AG08395 (cell line): ENCODE measurements at places on chromosomes 2 and 18.

DNA sequence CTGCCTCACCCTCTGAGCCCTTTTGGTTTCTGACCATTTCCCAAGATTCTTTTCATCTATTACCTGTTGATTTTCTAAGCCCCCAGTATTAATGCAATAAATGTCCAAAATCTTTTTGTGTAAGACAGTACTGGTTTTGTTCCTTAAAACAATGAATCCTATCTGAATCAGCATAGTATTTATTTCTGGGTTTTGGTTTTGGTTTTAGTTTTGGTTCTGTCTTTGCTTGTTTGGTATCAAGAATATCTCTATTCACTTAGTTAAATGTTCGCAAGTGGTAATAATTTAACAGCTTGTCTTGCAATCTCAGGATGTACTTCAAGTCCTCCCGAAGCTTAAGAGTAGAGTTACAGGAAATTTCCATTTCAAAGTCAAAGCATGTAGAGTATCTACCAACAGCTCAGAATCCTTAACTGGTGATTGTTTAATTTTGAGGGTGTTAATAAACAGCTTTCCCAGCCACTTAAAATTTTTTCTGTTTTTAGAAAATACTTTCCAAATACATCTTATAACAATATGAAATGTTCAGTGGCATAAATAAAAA lies 67.7 kb upstream of the NEDD4L start:
- no peak for DNase-seq

DNA sequence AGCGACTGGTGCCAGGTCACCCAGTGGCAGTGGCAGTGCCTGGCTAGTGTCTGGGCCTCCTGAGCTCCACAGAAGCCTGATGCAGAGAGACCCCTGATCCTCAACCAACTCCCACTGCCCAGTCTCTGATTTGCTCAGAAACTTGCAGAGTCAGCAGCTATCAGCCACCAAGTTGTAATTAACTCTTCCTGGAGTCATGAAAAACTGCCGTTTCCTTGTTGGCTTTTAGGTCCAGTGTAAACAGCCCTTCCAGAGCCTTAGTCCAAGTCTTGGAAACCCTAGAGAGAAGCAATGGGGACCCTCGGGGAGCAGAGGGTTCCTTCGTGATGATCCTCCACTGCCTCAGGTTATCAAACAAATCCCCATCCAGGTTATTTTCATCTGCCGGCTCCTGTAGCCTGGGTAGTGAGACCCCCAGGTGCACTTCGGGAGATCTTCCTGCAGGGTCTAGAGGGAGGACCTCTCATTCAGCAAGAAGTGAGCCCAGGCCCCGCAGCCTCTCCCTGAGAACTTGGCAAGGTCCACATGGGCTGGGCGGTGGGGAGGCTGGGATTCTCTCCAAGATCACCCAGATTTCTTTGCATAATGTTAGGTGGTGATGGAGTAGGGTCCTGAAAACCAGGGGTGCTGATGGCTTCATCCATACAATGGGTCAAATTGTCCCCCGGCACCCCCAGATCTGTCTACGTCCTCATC lies 137.7 kb upstream of the HDAC4 start:
- DNase-seq: no peak

DNA sequence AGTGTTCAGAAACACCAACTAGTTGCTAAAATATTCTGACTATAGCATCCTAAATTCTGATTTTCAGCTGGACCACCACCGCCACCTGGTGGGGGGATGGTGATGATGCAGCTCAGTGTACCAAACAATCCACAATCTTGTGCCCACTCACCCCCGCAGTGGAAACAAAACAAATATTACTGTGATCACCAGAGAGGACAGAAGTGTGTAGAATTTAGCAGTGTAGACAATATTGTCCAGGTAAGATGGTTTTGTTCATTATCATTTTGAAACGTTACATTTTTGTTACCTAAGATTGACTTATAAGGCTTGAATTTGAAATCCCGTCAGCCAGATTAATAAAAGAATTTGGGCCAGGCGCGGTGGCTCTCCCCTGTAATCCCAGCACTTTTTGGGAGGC lies 31.7 kb upstream of the UBXN4 start:
- DNase-seq: peak; percentile 71

- no peak for DNase-seq
Observed at GRCh38 chr18:30957066-30957465, 85.5 kb downstream of the DSC3 start.

- no peak for DNase-seq
Observed at GRCh38 chr2:204507636-204508035, 37.6 kb upstream of the PARD3B start.

DNA sequence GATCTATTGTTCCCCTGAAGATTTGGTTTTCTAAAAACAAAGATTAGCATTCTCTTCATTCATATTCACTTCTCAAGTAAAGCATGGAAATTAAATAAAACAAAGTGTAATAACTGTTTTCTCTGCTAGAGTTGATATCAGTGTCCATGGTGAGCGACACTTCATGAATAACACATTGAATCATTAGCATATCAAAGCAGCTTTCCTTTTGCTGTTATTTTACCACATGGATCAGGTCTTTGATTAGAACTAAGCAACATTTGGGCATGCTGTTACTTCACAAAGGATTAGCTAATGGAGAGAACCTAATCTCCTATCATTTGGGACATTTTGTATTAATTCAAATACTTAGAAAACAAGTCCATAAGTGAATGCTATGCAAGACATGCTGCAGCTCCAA lies 368.8 kb upstream of the CDH19 start:
- no peak for DNase-seq

- DNase-seq: no peak
Observed at GRCh38 chr18:54267701-54268100, 1.6 kb upstream of the POLI start.

GRCh38 chr2:113898081-113898480 lies 8.2 kb downstream of the ACTR3 start:
- no peak for DNase-seq

GRCh38 chr2:52974127-52974526 lies 793.5 kb upstream of the CHAC2 start:
- no peak for DNase-seq

DNA sequence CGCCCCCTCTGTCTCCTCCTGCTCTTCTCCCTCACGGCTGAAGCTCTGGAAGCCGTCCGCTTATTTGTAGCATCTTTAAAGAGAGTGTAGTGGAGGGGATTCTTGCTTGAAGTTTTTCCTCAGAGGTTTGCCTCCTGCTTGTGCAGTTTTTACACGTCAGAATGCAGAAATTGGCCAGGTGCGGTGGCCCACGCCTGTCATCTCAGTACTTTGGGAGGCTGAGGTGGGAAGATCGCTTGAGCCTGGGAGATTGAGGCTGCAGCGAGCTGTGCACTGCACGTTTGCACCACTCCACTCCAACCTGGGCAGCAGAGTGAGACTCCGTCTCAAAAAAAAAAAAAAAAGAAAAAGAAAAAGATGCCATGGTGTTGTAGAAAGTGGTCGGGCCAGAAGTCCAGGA lies 69.0 kb downstream of the ITGB1BP1 start:
- DNase-seq: no peak

GRCh38 chr2:54207666-54208195 lies 48.3 kb downstream of the TSPYL6 start:
- DNase-seq: no peak

GRCh38 chr2:203915256-203915655 lies 21.3 kb upstream of the ICOS start:
- DNase-seq: peak; percentile 56

- DNase-seq: no peak
Observed at GRCh38 chr2:217016796-217017419, 157.0 kb upstream of the TNP1 start.

- peak; percentile 85 for DNase-seq
Observed at GRCh38 chr2:95231723-95232122, 24.4 kb downstream of the ZNF892 start.

DNA sequence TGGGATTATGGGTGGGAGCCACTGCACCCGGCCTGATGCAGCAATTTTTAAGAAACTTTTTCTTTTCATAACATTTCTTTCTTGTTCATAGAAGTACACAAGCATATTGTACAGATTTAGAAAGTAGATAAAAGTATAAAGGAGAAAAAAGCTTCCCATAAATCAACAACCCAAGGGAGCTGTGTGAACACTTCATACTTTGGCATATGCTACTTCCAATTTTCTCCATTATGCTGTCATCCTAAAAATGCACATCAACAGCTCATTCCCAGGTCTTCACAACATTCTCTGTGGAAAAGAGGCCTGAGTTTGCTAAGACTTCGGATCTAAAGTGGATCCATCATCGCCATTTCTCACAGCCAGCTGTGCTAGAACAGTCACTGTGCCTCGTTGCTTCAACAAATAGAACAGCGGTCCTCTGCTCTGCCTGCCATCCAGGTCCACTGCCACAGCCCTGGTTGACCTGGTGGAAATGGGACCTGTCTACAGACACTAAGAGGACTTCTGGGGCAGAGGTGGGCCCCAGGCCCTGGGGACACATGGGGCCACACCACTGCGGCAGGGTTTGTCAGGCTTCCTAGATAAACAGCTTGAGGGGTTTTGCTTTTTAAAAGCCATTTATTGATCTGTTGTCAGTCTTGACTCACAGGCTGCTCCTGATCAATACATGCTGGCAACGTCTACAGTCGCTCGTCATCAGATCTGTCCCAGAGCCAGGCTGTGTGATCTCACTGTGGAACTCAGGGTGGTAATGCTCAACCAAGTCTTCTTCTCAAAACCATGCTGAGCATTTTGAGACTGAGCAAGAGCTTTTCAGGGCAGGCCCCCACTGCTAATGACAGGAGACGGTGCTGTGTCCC lies 72.7 kb upstream of the MGAT4A start:
- DNase-seq: no peak

DNA sequence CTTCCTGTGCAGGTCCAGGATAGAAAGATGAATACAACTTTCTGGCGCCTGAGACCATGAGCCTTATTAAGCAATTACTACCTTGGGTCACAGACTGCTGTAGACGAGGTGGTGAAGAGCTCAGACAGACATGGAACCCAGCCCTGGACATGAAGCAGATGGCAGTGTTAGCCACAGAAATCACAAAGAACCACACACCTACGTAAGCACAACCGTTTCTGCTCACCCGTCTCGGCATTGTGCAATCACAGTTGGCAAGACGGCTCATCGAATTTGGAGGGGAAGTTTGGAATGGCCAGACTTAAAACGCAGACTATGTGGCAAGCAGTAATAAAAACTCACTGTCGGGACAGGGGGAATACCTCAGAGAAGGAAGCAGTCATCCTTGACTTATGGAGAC lies 24.3 kb upstream of the ASPRV1 start:
- no peak for DNase-seq

- DNase-seq: no peak
Observed at GRCh38 chr18:40388121-40388520, 1566.9 kb upstream of the PIK3C3 start.

DNA sequence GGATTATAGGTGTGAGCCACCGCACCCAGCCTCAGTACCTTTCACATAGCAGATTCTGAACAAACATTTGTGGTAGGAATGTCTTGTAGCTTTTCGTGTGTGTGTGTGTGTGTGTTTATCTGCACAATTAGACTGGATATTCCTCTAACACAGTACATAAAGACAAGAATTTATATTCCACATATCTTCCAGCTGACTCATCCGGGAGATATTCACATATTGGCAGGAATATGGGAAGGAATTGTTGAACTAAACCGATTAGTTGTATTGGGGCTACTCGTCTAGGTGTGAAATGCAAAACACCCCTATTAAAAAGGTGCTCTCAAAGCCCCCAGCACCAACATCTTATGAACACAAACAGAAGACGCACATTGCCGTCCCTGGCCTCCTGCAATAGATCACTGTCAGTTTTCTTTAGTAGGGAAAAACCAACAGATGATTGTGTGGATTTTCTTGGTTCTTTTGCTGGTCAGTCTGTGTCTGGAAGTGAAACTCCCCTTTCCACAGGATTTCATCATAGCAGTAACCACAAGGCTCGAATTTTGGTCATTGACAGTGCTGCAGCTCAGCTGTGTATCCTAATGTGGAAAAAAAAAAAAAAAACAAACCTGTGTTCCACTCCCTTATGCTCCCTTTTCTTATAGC lies 208.5 kb upstream of the ACVR2A start:
- peak; percentile 79 for DNase-seq

GRCh38 chr2:45851111-45851510 lies 199.6 kb downstream of the PRKCE start:
- DNase-seq: no peak
